CD4-positive, alpha-beta T cell (primary cell): ENCODE measurements at places on chromosomes 4 and X.

GRCh38 chrX:136495043-136495442 is 2.3 kb upstream of the HTATSF1 start:
- DNase-seq, result no peak

GRCh38 chr4:140242357-140243277 is 88.6 kb upstream of the MAML3 start:
- DNase-seq, result no peak

DNA sequence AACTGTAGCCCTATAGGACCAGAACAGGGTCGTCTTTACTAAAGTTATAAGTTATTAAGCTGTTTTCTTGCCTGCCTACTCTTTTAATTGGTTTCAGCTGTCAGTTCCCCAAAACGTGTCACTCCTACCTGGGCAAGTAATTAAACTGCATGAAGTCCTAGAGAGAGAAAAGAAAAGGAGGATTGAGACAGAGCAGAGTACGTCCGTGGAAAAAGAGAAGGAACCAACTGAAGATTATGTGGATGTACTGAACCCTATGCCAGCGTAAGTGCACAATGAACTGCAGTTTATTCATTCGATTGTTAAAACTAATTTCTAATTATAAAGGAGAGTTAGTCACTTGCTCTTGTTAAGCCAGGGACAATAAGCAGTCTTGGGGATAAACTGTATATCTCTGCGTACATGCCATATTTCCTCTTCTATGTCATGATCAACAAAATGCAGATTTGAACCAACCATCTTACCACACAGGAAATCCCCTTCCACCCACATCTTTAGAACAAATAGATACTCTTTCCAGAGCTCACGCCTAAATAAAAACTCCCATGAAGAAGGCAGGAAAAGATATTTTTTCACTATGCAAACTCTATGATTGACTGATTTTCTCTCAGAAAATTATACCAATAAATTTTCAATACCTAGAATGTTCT is 22.8 kb downstream of the STAP1 start:
- no peak for DNase-seq

- DNase-seq, result no peak
These were observed 671.8 kb downstream of the CCSER1 start for GRCh38 chr4:90798948-90799347.

DNA sequence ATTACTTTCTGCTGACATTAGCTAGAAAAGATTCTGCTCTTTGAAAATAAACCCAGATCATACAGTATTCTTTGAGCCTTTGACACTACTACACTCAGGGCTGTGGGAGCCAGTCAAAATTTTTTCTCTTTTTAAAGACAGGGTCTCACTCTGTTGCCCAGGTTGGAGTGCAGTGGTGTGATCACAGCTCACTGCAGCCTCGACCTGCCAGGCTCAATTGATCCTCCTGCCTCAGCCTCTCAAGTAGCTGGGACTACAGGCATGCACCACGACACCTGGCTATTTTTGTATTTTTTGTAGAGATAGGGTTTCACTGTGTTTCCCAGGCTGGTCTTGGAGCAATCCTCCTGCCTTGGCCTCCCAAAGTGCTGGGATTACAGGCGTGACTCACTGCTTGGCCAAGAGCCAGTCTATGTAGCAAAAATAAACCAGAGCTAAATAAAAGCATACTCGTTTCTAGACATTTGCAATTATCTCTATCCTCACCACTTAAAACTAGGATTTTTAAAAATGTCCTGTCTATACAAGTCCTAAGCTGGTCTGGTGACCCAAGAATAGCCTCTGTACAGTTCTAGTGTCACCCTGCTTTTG is 43.2 kb downstream of the AKAP4 start:
- no peak for DNase-seq

DNA sequence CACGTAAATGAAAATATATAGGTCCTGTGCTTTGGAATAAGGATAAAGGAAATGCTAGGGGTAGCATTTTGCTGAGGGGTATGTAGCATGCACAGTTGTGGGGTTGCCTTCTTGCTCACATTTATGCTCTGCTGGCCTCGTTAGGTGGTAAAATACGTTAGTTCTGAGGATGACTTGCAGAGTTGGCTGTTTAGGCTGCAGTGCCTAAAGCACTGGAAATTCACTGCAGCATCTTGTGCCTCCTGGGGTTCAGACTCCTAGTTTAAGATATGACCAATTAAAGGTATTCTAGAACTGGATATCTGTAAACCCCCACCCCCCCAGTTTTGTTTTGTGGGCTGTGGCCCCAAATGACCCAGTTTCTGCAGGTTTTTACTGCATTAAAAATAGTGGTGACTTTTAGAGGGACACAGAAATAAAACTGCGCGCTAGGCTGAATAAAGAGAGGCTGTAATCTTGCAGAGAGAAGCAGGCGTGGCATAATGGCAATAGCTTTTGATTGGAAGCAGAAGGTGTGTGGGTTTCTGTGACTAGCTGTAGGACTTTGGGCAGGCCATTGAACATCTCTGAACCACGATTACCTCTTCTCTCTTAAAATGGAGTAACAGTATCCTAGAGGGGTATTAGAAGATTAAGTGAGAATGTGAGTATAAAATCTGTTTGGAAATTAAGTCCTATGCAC is 79.3 kb downstream of the REPS2 start:
- DNase-seq, result no peak

DNA sequence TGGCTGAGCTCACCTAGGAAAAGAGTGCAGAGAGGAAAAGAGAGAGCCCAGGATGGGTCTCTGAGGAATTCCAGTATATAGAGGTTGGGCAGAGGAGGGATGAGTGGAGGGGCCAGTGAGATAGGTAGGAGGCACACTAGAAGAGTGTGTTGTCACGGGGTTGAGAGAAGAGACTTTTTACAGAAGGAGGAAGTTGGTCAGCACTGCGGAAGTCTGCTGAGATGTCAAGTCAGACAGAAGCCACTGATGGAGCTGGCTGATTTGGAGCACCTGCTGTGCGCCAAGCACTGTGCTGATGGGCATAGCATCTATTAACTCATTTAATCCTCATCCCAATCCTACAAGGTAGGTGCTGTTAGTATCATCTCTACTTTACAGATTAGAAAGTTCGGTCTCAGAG is 60.4 kb downstream of the EFNB1 start:
- no peak for DNase-seq

GRCh38 chrX:83535417-83536196 is 27.5 kb downstream of the POU3F4 start:
- no peak for DNase-seq
